Activated T-helper 9 cell treated with anti-CD3 and anti-CD28 coated beads, Interleukin-2, amount 50 U/mL, for 16 hours (primary cell): ENCODE measurements at places on chromosomes 7 and 10.

DNA sequence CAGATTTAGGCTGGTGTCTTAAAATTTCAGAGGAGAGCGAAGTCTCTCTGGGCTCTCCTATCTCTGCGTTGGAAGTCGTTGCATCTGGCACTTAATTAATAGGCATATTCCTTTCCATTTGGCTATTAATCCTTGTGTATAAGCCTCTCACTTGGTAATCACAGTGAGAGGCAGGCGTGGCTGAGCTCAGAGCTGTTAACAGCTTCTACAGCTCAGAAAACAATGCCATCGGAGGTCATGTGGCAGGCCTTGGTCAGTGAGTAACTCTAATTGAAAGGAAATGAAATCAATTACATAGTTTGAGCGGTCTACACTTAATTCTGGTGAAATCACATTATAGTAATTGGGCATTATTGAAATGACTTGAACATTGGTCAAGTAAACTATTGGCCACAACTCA lies 135.1 kb downstream of the DPY19L1 start:
- no peak for DNase-seq

GRCh38 chr10:43960477-43960876 lies 311.8 kb upstream of the ZNF32 start:
- DNase-seq: no peak

DNA sequence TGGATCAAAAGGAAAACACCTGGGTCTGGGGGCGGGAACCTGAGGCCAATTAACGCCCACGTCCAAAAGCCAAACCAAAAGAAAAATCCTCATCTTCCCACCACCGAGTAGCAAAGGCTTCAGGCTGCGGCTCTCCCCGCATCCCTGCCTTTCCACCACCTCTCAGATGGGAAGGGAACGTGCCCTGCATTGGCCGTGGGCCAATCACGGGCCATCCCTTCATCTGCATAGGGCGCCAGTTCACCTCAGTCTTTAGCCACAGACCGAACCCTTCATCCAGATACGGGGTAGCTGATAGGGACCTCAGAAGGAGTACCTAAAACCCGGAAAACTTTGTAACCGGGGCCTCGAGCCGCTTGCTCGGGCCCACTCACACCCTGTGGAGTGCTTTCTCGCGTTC lies 626 bp downstream of the PRPF18 start:
- no peak for DNase-seq

DNA sequence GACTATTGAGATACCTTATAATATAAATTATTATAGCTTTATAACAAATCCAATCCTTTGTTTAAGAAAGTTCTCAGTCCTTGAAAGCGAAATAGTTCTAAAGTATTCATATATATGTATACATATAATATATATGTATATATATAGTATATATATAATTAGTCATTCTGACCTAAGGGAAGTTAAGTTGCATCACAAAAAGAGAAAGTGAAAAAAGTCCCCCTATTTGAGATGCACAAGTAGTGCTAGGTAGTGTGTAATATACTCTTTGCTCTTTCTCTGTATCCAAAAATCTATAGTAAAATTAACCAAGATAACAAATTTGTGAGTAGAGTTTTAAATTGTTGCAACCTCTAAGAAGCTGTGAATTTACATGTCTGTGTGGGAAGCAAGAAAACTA lies 13.3 kb upstream of the IFIT1B start:
- DNase-seq: no peak

- no peak for DNase-seq
These were observed 152.8 kb downstream of the AMPH start for GRCh38 chr7:38478404-38478803.

GRCh38 chr10:91493313-91493712 lies 83.2 kb downstream of the HECTD2 start:
- DNase-seq: no peak

DNA sequence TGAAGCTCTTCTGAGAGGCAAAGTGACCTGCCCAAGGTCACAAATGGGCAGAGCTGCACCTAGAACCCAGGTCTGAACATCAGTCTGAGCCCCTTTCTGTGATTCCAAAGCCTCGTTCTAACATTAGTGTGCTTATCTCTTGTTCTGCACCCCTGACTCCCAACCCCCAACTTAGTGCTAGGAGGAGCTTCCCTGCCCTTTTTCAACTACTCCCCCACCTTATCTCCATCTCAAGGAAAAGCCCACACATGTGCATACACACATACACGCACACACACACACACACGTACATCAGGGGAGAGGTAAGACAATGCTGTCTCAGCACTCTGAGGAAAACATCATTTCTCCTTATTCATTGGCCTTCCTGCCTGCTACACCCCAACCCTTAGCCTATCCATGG lies 8.3 kb downstream of the PRRT4 start:
- DNase-seq: no peak

- no peak for DNase-seq
These were observed 18.5 kb upstream of the CFAP46 start for GRCh38 chr10:132960631-132961419.

- DNase-seq: no peak
These were observed 34.7 kb upstream of the KMT2E start for GRCh38 chr7:104979167-104979841.

DNA sequence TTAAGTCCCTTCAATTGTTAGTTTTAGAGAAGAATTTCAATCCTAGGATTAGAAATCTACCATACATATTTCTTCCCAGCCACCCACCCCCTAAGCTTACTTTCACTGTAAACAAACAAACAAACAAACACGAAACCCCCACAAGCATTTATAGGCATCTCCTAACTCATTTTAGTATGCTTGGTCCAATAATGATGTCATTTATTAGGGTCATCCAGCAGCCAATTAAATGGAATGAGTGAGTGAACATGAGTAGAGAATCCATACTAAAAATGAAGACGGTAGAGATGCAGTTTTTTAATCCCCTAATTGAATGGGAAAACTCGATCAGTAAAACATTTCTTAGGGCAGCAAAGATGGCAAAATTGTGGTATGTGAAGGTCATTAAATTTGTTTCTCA lies 3.2 kb downstream of the TAC1 start:
- DNase-seq: no peak

- DNase-seq: no peak
These were observed 133.4 kb upstream of the ANKRD1 start for GRCh38 chr10:91054325-91054724.

GRCh38 chr7:23476286-23477156 lies 6.2 kb upstream of the IGF2BP3 start:
- DNase-seq: no peak

GRCh38 chr7:156177422-156178055 lies 365.3 kb upstream of the SHH start:
- no peak for DNase-seq

- no peak for DNase-seq
These were observed 31.1 kb upstream of the ABCA13 start for GRCh38 chr7:48140001-48140681.

GRCh38 chr7:43175570-43176200 lies 63.2 kb downstream of the HECW1 start:
- no peak for DNase-seq

- DNase-seq: no peak
These were observed 141.4 kb downstream of the VTI1A start for GRCh38 chr10:112588225-112588990.

GRCh38 chr7:23377134-23377533 lies 78.0 kb downstream of the MALSU1 start:
- no peak for DNase-seq

- no peak for DNase-seq
These were observed 26.7 kb upstream of the SYPL1 start for GRCh38 chr7:106138776-106139175.

DNA sequence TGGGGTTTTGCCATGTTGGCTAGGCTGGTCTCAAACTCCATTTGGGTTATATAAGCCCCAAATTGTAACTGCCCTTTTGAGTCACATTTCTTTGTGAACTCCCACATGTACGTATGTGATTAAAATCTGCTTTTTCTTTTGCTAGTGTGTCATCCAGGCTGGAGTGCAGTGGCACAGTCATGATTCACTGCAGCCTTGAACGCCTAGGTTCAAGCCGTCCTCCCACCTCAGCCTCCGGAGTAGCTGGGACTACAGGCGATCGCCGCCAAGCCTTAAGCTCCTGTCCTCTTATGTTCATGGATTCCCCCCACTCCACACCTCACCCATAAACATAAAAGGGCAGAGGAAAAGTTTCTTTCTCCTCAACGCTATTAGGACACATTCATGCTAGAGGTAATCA lies 4.4 kb upstream of the SMC3 start:
- no peak for DNase-seq

DNA sequence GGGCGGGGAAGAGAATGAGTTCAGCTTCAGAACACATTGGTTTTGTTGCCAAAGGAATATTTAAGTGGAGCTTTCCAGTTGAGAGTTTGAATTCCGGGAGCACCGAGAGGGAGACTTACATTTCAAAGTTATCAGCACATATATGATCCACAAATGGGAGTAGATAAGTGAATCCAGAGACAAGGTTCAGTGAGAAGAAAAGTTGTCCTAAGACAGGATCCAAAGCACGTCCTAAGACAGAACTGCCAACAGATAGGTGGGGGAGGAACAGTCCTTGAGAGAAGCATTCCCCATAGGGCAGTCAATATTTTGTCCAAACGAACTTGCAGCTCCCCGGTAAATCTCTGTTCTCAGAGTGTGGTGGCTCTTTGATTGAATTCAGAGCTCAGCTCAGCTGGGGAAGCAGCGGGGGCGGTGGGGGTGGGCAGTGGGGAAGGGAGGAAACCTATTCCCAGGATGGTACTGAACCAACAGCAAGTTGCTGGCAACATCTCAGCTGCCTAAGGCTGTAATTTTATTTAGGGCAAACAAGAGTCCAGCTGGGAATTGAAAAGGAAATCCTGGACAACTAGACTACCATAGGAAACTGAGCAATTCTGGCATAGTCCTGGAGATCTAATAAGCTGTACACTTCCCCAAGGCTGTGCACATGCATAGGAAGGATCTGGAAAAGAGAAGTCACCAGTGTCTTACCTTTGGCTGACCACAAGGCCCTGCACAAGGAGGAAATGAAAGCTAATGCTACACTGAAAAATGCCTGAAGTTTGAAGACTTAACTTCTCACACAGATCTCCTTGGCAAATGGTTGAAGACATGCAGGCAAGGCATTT lies 94.2 kb upstream of the CXCL12 start:
- DNase-seq: no peak

DNA sequence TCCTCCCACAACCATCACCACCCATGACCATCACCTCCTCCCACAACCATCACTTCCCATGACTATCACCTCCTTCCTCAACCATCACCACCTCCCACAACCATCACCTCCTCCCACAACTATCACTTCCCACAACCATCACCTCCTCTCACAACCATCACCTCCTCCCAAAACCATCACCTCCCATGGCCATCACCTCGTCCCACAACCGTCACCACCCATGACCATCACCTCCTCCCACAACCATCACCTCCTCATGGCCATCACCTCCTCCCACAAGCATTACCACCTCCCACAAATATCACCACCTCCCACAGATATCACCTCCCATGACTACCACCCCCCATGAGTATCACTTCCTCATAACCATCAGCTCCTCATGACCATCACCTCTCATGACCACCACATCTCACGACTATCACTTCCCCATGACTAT lies 52.2 kb downstream of the PDGFA start:
- DNase-seq: no peak

DNA sequence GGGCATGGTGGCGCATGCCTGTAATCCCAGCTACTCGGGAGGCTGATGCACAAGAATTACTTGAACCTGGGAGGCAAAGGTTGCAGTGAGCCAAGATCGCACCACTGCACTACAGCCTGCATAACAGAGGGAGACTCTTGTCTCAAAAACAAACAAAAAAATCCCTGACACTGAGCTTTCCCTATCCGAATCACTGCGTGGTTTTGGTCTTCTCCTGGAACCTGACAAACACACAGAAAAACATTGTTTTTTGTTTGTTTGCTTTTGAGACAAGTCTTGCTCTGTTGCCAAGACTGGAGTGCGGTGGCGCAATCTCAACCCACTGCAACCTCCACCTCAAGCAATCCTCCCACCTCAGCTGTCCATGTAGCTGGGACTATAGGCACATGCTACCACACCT lies 50.4 kb upstream of the PTPRN2 start:
- DNase-seq: no peak

- DNase-seq: no peak
These were observed 25.2 kb downstream of the SEC23IP start for GRCh38 chr10:119917777-119918176.

- no peak for DNase-seq
These were observed 1159.0 kb downstream of the TYW1 start for GRCh38 chr7:68155676-68156075.

GRCh38 chr10:33377658-33378025 lies 43.2 kb upstream of the NRP1 start:
- no peak for DNase-seq

- DNase-seq: no peak
These were observed 228.0 kb downstream of the TWIST1 start for GRCh38 chr7:18889436-18889835.

GRCh38 chr10:78116361-78116760 lies 82.7 kb downstream of the RPS24 start:
- no peak for DNase-seq

GRCh38 chr10:75140246-75140645 lies 28.8 kb downstream of the SAMD8 start:
- DNase-seq: no peak

DNA sequence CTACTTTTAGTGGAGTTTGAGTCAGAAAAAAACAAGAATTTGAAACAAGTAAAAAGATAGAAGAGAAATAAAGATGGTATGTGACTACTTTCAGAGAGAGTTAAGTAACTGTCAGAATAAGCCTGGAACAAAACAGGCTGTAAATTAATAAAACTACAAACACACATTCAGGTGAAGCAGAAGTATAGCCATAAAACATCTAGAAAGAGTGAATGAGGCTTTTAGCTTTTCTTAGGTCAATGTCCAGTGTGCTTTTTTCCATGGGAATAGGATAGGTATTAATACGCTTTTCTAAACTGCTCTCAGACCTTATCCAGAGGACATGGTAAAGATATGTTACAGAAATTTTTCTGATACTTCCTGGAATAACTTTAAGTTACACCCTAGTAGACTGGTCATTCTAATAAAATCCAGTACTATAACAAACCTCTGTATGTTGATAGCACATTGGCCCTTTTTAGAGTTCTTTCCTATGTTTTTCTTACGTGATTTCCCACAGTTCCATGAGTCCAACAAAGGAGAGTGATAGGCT lies 23.3 kb downstream of the TMEM106B start:
- DNase-seq: no peak

GRCh38 chr7:121038717-121039509 lies 50.4 kb downstream of the CPED1 start:
- no peak for DNase-seq
